ENCODE measurements at places on chromosomes 1 and 21.

DNA sequence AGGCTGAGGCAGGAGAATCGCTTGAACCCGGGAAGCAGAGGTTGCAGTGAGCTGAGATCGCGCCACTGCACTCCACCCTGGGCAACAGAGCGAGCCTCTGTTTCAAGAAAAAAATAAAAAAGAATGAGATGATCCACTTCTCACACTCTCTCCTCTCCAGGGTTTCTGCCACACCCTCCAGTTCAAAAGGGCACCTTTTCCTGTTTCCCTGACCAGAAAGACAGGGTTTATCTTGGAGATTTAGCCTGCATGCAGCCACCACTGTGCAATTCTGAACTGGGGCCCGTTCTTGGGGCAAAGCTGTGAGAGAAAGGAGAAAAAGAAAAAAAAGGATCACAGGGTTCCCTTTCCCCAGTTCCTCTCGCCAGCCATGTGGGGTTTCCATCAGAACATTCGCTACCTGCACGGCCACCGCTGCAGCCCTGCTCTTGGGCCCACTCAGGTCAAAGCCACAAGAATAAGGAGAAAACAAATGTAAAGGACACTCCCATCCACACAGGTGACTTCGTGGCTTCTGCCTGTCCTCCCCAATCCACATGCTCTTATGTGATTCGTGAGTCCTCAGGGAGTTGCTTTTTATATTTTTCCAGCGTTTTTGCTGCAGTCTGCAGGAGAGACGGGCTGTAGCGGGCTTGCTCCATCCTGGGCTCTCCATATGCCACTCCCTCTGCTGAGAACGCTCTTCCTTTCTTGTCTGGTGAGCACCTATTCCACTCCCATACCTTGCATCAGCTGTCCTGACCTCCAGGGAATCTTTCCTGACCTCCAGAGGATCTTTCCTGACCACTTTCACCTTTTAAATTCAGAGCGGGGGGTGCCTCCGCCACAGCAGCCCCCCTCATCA lies 26.4 kb downstream of the GNG4 start:
- DNase-seq, result no peak

DNA sequence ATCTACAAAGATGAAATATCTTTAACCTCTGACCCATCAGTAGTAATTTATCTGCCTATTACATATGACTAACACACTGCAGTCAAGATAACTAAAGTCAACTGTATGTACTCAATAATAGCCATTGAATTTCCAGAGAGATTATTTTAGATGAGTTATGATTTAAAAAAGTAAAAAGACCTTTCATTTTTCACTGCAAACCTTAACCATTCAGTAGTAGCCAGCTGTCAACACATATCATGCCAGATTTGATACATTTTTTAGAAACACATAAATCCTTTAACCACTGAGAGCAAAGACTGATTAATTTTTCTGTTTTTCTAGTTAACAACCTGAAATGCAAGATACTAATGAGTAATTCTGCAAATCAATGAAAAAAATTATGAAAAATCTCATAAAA lies 31.0 kb downstream of the PALMD start:
- no peak for DNase-seq

- no peak for DNase-seq
Measured at GRCh38 chr1:167442854-167443565, 75.3 kb downstream of the CD247 start.

DNA sequence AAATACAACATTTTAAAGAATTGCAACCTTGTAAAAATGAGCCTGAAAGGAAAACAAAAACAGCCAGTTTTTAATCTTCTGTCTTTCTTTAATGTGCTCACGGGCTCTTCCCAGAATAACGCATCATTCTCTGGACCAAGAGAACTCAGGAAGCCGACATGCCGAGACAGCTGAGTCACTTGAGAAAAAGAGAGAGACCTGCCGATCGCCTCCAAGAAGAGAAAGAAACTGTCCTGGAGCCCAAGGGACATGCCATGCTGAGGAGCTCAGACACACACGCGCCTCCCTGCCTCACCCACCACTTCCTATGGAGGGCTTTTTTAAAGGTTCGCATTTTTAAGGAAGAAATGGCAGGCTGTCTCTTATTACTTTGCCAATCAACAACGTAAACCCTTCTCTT lies 176.4 kb downstream of the ZNF281 start:
- DNase-seq, result no peak

- DNase-seq, result no peak
Measured at GRCh38 chr1:233240371-233240770, 55.2 kb downstream of the PCNX2 start.

GRCh38 chr1:18494304-18494703 lies 13.6 kb downstream of the KLHDC7A start:
- DNase-seq, result no peak

- DNase-seq, result no peak
Measured at GRCh38 chr1:177824508-177824982, 145.3 kb downstream of the SEC16B start.

- DNase-seq, result no peak
Measured at GRCh38 chr1:8544644-8545043, 226.7 kb downstream of the SLC45A1 start.

DNA sequence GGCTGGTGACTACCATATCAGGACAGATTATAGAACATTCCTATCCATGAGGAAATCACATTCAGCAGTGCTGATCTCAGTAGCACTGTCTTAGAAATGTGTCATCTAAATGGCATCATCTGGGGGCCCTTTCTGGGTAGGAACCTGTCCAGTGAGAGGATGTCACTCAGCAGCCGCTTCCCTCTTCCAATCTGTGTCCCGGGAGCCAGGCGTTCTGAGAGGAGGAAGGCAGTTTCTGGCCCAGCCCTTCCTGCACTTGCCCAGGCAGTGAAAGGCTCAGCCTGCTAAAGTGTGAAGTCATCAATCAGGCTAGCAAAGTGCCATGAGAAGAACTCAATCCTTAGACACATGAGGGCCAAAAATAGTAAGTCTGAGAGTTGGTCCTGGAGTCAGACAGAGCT lies 25.6 kb downstream of the RAB4A start:
- DNase-seq, result no peak

- DNase-seq, result no peak
Measured at GRCh38 chr1:8597455-8597854, 220.0 kb downstream of the RERE start.

GRCh38 chr1:51990478-51990965 lies at the start of gene RAB3B:
RAB3B (minus strand) TSS chr1:51990700; CDS start chr1:51977117, 13,583 bp downstream.
- peak; percentile 65 for DNase-seq

DNA sequence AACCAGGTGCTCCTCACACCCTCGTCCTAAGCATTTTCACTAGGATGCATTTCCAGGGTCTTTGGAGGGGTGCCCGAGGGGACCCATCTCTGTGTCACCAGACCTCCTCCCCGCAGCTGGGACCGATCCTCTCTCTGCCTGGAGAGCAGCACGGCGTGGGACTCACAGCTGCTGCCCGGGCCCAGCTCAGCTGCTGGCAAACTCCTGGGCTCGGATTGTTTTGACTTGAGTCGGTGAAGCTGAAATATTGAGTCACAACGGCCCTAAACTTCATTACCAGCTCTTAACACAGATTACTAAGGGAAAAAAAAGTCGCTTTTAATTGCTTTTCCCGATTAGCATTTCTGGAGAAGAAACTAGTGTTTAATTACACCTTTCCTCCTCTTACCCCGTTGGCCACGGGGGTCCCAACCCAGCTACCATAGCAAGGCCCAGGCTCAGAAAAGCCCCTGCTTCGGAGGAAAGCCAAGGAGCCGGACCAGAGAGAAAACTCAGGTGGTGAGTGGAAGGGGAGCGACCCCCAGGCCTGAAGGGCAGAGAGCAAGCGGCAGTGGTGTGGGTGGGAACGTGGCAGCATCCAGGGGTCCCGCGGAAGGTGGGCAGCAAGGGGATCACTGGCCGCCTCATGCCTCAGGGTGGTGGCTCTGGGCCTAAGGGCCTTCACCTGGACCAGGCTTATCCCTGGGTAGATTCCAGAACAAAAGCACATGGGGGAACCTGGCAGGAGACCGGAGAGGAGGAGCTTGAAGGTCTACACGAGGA lies 41.7 kb downstream of the CASZ1 start:
- DNase-seq, result no peak

DNA sequence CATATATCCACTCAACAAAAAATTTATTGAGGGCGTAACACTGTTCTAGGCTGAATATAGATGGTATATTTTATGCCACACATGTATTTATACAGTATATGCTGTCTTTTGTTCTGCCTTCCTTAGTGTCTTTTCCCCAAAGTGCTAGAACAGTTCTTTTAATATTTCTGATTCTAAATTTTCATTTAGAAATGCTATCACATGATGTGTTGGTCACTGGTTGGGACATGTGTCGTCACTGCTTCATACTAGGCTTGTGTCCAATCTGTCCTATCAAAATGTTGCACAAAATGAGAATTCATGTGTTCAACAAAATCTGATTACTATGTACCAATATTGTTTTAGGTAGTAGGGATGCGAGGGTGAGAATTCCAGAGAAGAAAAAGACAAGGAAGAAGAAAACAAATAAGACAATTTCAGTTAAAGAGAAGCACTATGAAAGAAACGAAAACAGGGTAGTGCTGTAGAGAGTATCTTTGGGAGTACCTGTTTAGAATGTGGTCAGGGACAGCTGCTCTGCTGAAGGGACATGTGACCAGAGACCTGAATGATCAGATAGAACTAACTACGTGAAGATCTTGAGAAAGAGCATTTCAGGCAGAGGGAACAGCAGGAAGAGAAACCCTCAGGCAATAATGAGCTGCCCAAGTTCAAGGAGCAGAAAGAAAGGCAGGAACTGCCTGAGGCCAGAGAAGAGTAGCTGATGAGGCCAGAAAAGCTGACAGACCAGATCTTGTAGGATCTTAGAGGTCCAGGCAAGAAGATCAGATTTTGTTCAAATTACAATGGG lies 1.3 kb downstream of the KMO start:
- no peak for DNase-seq

GRCh38 chr1:56506951-56507491 lies 72.3 kb downstream of the PLPP3 start:
- no peak for DNase-seq

- no peak for DNase-seq
Measured at GRCh38 chr1:2379733-2380404, 11.5 kb downstream of the MORN1 start.

DNA sequence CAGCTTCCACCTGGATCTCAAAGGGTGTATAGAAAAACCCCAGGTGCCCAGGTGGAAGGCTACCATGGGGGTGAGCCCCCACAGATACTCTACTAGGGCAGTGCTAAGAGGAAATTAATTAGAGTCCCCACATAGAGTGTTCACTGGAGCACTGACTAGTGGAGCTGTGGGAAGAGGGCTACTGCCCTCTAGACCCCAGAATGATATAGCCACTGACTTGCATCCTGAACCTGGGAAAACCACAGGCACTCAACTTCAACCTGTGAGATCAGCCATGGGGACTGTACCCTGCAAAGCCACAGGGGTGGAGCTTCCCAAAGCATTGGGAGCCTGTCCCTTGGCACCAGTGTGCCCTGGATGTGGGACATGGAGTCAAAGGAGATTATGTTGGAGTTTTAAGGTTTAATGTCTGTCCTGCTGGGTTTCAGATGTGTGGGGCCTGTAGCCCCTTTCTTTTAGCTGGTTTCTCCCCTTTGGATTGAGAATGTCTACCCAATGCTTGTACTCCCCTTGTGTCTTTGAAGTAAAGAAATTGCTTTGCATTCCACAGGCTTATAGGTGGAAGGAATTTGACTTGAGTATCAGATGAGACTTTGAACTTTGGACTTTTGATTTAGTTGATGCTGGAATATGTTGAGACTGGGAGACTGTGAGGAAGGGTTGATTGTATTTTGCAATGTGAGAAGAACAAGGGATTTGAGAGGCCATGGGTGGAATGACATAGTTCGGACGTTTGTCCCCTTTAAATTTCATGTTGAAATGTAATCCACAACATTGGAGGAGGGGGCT lies 31.8 kb upstream of the CDC14A start:
- no peak for DNase-seq
